Breast epithelium (tissue), 4 donors: ENCODE measurements at places on chromosomes 5 and 9. TPM values are rescaled to one million over a fixed set of nuclear protein-coding genes. Genes with fewer than 3 reads are reported as not detected.
A peak's percentile ranks its signal among the peaks of the same experiment; 100 is the strongest.

TMEM174 gene
- total RNA-seq = not detected

ADAMTS2 gene
- total RNA-seq = 19.7 TPM

- no peak overlapping the region for H3K4me3 ChIP-seq
- no peaks in the 10 kb centered on the region for H3K36me3 ChIP-seq
- no peaks in the 10 kb centered on the region for H3K27me3 ChIP-seq
- no peak for DNase-seq
- no peaks in the 10 kb centered on the region for H3K4me1 ChIP-seq
Observed at GRCh38 chr9:37983381-37984067, 79.6 kb upstream of the SLC25A51 start.

KCNV2 gene
- total RNA-seq = not detected

GRCh38 chr9:131291795-131292315, 2.3 kb downstream of the PLPP7 start:
- no peaks in the 10 kb centered on the region for H3K4me1 ChIP-seq
- no peak overlapping the region for H3K4me3 ChIP-seq
- no peak for DNase-seq
- H3K27ac ChIP-seq = no peak overlapping the region

FAM200C gene
- 5.6 TPM for total RNA-seq

- H3K36me3 ChIP-seq = no peaks in the 10 kb centered on the region
- no peak for DNase-seq
- no peaks in the 10 kb centered on the region for H3K27me3 ChIP-seq
- H3K27ac ChIP-seq = no peak overlapping the region
Observed at GRCh38 chr5:115888027-115888426, 46.3 kb downstream of the AP3S1 start.

DNA sequence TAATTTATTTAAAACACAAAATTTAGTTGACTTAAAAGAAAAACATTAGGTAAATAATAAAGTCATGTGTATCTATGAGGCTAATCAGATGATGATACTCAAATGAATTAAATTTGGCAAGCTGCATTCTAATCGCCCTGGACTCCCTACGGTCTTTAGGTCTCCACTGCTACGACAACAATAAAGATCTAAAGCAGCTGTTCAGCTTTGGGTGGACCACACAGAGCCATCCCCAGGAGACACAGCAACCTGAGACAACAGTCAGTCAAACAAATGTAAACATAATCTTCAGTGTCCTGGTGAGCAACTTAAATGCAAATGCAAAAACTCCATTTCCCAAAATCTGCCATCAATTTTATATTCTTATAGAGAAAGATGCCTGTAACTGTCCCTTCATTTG, 65.5 kb downstream of the MCTP1 start:
- H3K4me3 ChIP-seq = no peak overlapping the region
- DNase-seq = no peak
- no peaks in the 10 kb centered on the region for H3K4me1 ChIP-seq
- H3K27ac ChIP-seq = no peak overlapping the region
- H3K36me3 ChIP-seq = no peaks in the 10 kb centered on the region

BTNL3 gene
- total RNA-seq = not detected

- no peak overlapping the region for H3K4me3 ChIP-seq
- no peaks in the 10 kb centered on the region for H3K4me1 ChIP-seq
- H3K36me3 ChIP-seq = no peaks in the 10 kb centered on the region
- H3K27me3 ChIP-seq = peaks cover 36% of the 10 kb centered on the region
- no peak overlapping the region for H3K27ac ChIP-seq
Observed at GRCh38 chr5:181070523-181070922, 30.5 kb downstream of the BTNL9 start.

DNA sequence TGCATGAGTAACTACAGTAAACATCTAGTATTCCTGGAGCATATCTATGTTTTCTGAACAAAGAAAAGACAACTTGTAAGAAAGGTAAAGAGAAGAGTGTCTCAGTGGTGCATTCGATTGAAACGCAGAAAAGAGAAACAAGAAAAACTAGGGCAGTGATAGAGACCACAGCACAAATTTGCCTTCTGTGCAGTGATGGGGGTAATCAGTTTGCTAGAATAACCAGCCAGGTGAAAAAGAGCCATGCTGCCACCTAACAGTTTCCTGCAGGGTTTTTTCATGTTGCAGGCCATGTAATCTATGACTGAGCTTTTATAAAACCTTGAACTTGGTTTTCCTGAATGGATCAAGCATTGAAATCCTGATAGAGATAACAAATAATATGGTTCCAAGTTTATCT, 198.4 kb upstream of the MEF2C start:
- H3K27ac ChIP-seq = no peak overlapping the region
- no peak for DNase-seq
- H3K4me1 ChIP-seq = no peaks in the 10 kb centered on the region
- no peaks in the 10 kb centered on the region for H3K36me3 ChIP-seq
- H3K4me3 ChIP-seq = no peak overlapping the region

GCNT4 gene
- total RNA-seq = 2.3 TPM

DNA sequence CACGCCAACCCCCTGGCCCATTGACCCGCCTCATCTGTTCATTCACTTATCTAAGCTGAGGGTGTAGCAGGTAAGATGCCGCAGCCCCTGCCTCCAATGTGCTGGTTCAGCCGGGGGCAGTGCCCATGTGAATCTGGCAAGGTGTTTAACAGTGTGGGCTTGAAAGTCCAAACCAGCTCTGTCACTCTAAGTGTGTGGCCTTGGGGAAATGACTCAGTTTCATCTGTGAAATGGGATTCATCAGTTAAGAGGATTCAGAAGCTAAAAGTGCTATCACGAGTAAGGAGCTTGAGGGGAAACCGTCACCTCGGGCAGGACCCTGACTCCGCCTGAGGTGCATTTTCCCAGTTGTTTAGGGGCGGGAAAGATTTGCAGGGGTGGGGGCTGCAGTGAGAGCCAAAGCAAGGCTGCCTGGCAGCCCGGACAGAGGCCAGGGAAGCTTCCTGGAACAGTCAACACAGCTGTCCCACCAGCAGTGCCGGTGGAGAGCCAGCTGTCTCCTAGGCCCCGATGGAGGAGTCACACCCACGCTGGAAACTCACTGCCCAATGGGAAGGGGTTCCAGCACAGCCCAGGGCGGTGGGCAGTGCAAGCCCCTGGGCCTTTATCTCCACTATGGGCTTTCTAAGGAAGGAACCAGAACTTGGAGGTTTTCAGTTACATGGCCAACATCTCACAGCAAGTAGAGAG, 9.7 kb upstream of the URM1 start:
- H3K4me1 ChIP-seq = peaks cover 6% of the 10 kb centered on the region
- DNase-seq = no peak
- peak overlapping the region; percentile 48 for H3K4me3 ChIP-seq
- no peaks in the 10 kb centered on the region for H3K27me3 ChIP-seq
- H3K27ac ChIP-seq = peak overlapping the region; percentile 42
- no peaks in the 10 kb centered on the region for H3K36me3 ChIP-seq

- H3K27me3 ChIP-seq = no peaks in the 10 kb centered on the region
- no peak for DNase-seq
- peaks cover 6% of the 10 kb centered on the region for H3K36me3 ChIP-seq
- no peak overlapping the region for H3K4me3 ChIP-seq
- H3K27ac ChIP-seq = no peak overlapping the region
Observed at GRCh38 chr9:98219364-98219716, 26.9 kb upstream of the CORO2A start.

GRCh38 chr5:34667705-34668104, 11.6 kb downstream of the RAI14 start:
- no peaks in the 10 kb centered on the region for H3K4me1 ChIP-seq
- H3K4me3 ChIP-seq = no peak overlapping the region
- no peaks in the 10 kb centered on the region for H3K36me3 ChIP-seq
- DNase-seq = no peak

PANK3 gene
- 29.9 TPM for total RNA-seq

GRCh38 chr9:80465556-80465955, 893.8 kb downstream of the TLE4 start:
- no peaks in the 10 kb centered on the region for H3K4me1 ChIP-seq
- H3K27ac ChIP-seq = no peak overlapping the region
- H3K27me3 ChIP-seq = no peaks in the 10 kb centered on the region
- H3K4me3 ChIP-seq = no peak overlapping the region
- DNase-seq = no peak
